ELF-1 (cell line): ENCODE measurements at places on chromosomes 3 and 15.

DNA sequence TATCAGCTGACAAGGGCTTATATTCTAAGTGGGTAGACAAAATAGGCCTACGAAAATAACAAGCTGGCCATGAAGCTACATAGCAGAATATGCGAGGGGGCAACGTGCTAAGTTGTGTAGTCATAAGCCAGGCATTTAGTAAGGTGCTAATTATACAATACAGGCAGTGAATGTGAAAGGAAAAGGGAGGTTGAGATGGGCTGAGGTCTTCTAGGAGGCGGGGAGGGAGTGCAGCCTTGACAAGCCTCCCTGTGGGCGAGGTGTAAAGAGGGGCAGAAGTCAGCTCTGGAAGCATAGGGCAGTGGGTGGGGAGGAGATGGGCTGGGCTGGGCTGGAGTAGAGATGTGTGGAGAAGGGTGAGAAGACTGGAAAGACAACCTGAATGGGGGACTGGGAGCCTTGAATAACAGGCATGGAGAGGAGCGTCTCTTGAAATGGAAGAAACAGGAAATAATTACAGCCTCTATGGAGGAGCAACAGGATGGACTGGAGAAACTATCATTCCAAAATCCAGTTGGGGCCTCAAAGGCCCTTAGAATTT, 1.2 kb downstream of the TIGIT start:
- no peak for DNase-seq

- peak; percentile 24 for DNase-seq
Observed at GRCh38 chr3:123048480-123049237, 18.2 kb upstream of the PDIA5 start.

GRCh38 chr3:148588291-148588690, 109.4 kb upstream of the AGTR1 start:
- DNase-seq, result no peak

GRCh38 chr3:58665405-58665804, 1.2 kb downstream of the FAM3D start:
- DNase-seq, result no peak

- no peak for DNase-seq
Observed at GRCh38 chr3:127147291-127147885, 45.5 kb upstream of the PRR23E start.

GRCh38 chr3:50118237-50118636, 29.5 kb downstream of the RBM5 start:
- DNase-seq, result no peak

DNA sequence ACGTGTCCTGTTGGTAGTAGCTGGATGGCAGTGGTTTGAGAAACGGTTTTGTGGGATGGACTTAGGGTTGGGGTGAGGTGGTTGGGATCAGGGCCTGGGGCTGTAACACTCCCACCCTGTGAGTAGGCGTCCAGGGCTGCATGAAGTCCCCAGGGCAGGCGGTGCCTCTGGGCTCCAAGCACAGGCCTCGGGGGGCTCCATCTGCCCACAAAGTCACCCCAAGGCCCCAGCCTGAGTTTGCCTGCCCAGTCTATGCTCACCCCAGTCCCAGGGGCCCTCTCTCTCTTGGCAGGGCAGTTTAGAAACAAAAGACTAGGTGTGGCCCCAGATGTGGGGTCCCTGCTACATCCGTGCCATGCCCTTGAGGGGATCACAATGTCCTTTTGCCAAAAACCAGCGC, 86.9 kb upstream of the PRR23E start:
- no peak for DNase-seq

DNA sequence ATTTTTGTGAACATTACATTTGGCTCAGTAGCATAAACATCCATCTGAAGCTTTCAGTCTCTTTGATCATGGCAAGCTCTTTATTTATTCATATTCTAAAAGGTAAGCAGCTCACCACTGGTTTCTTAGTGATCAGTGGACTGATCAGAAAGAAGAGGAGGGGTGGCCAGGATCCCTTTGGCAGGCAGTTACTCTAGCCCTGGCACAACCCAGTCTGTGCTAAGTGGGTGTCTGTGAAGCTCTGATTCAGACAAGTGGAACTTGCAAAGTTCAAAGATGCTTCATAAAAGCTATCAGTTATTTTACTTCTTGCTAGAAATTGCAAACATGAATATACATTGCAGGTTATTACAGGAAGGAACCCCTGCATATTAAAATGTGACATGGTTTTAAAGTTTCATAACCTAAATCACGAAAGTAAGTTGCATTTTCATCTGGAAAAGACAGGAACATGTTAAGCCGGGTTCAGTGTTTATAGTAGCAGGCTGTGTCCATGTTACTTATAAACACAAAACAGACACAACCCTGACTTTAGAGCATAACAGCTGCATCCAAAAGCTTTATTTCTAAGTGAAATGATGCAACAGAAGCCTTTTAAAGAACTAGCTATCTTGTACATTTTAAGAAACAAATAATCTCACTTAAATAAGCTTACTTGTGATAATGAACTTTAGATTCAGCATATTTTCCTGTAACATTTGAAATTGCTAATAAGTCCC, 785.3 kb downstream of the MCTP2 start:
- DNase-seq, result no peak

DNA sequence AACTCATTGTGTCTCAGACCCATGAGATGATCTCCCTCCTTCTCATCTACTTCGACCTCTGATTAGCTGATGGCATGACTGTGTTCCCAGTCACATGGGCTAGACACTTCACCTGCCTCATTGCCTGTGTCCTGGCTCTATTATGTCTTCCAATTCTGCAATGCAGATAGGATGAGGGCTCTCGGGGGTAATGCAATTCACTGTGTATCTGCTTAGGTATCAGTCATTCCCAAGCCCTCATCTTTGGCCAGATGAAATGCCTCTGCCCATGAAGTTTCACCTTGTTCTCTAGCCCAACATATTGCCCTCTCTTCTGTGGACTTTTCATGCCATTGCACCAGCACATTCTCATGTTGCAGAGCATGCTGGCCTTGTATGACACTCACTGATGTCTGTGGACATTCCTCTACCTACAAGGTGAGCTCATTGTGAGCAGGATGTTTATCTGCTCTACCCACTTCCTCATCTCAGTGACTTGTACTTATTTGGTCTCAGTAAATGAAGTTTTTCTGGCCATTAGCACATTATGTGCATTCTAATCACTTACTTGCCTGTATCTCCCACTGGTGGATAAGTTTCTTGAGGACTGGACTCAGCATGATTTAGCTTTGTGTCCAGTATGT, 32.3 kb downstream of the MOBP start:
- no peak for DNase-seq

- DNase-seq, result no peak
Observed at GRCh38 chr3:119809249-119810017, 27.5 kb downstream of the NR1I2 start.

- DNase-seq, result no peak
Observed at GRCh38 chr3:149055575-149055974, 30.8 kb downstream of the HLTF start.

DNA sequence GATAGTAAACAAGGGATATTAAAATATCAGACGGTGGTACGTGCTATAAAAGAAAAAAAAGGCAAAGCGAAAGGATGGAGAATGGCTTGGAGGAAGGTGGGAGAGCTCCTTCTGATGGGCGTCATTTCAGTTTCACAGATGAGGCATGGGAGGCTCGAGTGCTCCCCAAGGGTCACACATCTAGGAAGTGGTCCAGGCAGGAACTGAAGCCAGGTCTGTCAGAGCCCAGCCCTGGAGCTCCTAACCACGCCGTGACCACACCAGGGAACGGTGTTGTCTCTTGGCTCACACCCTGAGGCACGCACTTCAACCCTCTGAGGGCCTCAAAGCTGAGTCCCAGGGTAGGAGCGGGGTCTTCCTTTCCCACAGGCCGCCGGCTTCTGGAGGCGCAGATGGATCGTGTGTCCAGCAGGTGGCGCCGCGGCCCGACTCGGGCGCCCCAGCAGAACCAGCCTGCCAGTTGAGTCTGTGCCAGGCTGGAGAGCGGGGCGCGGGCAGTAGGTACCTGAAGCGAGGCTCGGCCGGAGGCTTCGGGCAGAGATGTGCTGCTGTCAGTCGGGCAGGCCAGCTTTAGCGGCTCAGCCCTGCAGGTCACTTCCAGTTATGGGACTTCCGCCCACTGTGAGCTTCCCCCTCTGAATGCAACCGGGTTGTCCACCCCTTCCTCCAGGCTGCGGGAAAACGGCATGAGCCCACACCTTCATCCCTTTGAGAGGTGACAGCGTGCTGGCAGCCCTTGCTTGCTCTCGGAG, 68.1 kb downstream of the SLC6A1 start:
- DNase-seq, result peak; percentile 84

- DNase-seq, result no peak
Observed at GRCh38 chr15:58213587-58214338, 75.6 kb downstream of the AQP9 start.

DNA sequence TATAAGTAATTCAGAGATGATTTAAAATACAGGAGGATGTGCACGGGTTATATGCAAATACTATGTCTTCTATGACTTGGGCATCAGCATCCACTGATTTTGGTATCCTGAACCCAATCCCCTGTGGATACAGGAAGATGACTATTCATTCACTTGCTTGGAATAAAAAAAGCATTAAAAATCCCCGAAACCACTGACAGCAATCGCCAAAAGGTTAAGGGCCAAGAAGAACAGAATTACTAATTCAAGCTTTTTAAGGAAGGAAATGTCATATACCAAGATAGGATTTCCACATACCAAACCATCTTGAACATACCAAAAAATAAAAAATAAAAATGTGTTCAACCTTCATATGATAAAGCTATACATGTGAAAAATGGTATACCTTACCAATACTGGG, 93.7 kb downstream of the DLG1 start:
- no peak for DNase-seq

DNA sequence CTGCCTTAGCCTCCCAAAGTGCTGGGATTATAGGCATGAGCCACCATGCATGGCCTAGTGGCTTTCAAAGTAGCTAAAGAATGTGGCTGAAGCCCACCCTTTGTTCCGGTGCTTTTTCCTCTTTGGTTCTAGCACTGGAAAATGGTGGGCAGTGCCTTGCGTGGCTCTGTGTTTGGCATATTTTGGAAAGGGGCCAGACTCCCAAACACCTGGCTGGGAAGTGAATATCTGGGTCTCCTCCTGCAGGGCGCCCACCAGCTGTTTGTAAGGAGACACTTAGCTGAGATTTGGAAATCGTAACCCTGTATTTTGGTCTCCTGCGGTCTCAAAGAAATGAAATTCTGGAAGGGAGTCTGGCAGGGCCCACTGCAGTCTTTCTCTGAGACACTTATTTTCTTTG, 336.4 kb downstream of the IL20RB start:
- peak; percentile 15 for DNase-seq
